ENCODE measurements at places on chromosomes 7 and 10.
A peak's percentile ranks its signal among the peaks of the same experiment; 100 is the strongest.

GRCh38 chr7:23333671-23334246 lies 34.6 kb downstream of the MALSU1 start:
- DNase-seq: no peak

GRCh38 chr10:102311025-102311420 lies 65.7 kb downstream of the GBF1 start:
- no peak for DNase-seq

- no peak for DNase-seq
Measured at GRCh38 chr10:71547876-71548846, 151.4 kb downstream of the CDH23 start.

- no peak for DNase-seq
Measured at GRCh38 chr7:119556436-119556835, 716.5 kb upstream of the KCND2 start.

- DNase-seq: no peak
Measured at GRCh38 chr7:141228482-141228881, 154.6 kb downstream of the TMEM178B start.

DNA sequence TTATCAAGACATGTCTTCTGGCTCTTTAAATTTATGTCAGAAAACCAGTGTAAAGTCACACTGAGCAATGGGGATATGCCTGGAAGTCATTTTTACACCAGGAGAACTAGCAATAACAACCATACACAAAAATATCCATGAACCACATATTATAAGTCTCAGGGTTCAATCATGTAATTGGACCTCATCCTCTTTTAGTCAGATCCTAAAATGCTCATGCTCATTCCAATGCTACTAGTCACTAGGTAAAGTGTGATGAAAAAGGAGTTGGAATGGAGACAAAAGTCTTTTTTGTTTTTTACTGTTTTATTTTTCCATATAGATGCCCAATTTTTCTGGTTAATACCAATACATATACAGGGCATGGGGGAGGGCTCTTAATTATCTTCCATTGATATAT lies 306.1 kb downstream of the DGKB start:
- no peak for DNase-seq

GRCh38 chr10:92342796-92343195 lies 51.8 kb downstream of the MARCHF5 start:
- no peak for DNase-seq

GRCh38 chr7:130277763-130278643 lies 11.3 kb downstream of the CPA2 start:
- DNase-seq: no peak

DNA sequence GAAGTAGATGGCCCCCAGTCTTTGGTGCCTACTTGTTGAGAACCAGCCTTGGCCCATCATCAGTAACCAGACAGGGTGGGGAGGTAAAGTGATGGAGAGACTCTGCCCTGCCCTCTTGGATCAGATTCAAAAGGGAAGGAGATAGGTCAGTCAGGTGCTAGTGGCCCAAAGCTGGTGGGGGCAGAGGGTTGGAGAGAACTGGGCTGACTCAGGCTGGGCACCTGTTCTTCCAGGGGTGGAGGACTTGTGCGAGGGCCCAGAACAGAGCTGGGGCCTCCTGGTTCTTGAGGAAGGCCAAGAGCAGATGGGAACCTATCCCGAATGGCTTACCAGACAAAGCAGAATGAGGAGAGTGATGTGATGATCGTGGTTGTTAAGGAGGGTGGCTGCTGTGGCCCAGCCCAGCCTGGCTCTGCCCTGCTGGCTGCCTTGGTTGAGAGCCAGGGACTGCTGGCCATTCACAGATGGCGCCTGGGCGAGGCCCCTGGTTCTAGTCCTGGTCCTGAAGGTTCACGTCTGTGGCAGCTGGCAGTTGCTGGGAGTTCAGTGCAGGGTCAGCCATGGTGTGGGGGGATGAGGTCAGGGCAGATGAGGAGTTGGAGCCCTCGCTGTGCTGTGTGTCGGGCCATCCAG lies 36.6 kb downstream of the PALD1 start:
- DNase-seq: no peak

DNA sequence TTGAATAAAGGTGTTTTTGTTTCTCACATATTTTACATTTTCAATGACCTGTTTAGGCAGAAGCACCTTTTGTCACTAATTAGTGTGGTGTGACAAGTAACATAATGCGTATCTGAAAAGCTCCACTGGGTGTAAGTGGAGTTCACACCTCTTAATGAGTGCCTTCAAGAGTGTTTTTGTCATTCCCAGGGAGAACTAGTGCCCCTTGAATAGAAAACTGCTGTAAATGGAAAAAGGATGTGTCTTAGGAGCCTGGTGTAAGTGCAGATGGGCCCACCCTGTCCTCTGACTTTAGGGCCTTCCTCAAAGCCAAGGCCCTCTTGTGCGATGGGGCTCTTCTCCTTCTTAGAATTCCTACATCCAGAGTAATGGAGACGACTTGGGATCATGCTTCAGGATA lies 170.0 kb downstream of the MGMT start:
- no peak for DNase-seq

DNA sequence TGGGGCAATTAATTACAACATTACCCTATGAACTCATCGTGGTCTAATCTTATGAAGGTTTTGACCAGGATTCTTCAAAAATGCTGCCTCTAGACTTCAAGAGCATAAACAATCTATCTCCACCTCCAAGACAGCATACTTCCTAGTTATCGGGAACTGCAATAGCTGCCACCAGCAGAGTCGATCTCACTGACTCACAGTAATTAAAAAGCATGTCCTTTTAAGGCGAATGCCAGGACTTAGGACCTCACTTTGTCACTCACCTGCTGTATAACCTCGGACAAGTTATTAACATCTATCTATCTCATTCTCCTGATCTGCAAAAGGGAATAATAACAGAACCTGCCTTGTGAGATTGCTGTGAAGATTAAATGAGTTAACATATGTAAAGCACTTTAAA lies 666.0 kb upstream of the COBL start:
- DNase-seq: no peak

- DNase-seq: no peak
Measured at GRCh38 chr7:23207021-23207420, 25.2 kb downstream of the NUP42 start.

GRCh38 chr7:45089341-45089891 lies 647 bp upstream of the NACAD start:
- peak; percentile 38 for DNase-seq

DNA sequence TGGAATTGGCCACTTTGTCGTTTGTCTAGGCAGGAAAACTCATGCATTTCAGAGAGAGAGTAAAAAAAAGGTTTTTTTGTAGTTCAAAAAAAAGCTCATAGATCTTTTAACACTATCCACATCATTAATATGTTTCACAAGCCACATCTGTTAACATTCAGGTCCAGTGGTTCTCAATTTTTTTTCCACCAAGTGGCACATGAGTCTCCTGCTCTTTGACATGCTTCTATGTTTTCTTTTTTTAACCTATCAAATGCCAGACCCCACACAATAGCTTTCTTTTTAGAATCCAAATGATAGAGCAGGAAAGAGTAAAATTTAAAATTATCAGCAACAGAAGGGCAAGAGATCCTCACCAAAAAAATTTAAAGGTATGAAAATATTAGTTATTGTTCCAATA lies 20.3 kb downstream of the NOD1 start:
- no peak for DNase-seq

DNA sequence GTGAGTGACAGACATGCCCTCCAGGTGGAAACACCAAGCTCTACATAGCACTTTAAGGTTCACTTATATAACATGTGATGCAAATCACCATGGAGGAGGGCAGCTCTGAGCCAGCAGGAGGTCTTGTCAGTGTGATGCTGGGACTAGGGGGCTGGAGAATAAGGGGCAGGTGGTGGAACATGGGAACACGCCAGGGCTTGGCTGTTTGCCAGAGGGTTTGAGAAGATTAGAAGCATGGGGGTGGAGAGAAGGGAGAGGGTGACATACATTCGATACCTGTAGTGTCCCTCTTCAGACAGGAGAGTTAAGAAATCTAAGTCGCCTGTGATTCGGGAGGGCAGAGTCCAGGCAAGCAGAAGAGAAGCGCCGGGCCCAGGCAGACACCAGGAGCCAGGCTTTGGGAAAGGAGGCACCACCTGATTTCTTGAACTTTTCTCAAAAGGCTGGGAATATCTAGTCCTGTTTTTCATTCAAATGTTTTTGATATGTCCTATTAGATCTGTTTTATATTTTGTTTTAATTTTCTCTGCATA lies 16.9 kb upstream of the LAMB4 start:
- no peak for DNase-seq

DNA sequence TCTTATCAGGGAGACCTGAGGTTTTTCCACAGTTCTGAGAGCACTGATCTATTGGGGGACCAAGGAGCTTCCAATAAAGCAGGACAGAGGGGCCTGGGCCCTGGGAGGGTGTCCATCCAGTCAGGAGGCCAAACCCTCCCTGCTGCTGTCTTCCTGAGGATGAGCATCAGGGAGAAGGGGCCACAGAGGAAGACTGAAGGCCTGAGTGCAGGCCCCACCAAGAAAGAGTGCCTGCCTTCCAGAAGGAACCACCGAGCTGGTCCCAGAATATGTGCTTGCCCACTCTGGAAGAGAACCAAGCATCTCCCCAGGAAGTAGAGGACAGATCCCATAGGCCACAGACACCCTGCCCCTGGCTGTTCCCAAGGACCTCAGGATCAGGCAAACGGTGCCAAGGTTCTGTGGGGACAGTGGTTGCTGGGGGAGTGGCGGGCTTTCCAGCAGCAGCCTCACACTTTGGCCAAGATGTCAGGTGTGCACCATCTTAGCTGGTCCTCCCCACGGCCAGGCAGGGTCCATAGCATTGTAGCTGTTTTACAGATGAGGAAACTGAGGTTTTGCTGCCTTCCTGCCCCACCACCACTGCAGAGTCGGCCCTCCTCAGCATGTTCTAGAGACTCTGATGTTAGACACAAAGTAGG lies 199.4 kb downstream of the GRID1 start:
- no peak for DNase-seq

DNA sequence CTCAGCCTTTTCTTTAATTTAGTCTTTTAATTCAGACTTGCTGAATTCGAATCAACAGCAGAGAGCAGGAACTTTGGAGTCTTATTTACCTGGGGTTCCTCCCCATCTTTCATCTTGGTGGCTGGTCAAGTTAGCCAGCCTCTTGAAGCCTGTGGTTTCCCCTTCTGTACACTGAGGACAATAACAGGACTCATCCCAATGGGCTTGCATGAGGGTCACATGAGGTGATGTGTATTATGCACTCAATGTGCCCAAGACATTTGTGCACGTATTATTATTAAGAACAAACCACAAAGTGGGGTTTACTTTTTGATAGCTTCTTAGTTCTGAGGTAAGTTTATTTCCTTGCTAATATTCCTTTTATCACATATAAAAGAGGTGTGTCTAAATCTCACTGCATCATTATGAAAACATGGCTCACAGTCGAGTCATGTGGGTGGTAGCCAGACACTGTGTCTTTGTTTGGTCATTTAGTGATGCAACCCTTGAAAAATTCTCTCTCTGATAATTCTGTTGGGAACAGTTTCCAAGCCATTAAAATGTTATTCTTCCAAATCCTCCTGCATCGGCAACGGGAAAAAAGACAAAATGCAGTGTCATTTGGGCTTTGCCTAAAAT lies 86.5 kb upstream of the GRB10 start:
- DNase-seq: no peak

DNA sequence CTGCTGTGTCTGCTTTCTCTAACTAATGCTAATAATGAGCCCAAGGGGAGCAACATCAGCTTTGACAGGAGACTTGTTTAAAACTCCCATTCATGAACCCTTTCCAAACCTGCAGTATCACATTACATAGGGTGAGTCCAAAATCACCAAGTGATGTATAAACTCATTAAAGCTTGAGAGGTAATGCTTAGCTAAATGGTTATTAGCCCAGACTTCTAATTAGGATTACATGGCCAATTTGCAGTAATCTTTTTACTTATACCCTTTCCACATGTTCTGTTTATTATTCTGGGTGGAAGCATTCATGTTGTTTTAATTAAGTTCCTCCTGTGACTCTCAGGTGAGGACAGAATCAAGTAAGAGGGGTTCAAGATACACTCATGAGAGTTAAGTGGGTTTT lies 17.5 kb downstream of the ZNF138 start:
- DNase-seq: no peak

GRCh38 chr10:49609006-49609282 lies 1.2 kb upstream of the SLC18A3 start:
- no peak for DNase-seq

GRCh38 chr10:48759113-48759901 lies 74.6 kb downstream of the WDFY4 start:
- no peak for DNase-seq

GRCh38 chr7:42283553-42283952 lies 46.5 kb upstream of the GLI3 start:
- no peak for DNase-seq

DNA sequence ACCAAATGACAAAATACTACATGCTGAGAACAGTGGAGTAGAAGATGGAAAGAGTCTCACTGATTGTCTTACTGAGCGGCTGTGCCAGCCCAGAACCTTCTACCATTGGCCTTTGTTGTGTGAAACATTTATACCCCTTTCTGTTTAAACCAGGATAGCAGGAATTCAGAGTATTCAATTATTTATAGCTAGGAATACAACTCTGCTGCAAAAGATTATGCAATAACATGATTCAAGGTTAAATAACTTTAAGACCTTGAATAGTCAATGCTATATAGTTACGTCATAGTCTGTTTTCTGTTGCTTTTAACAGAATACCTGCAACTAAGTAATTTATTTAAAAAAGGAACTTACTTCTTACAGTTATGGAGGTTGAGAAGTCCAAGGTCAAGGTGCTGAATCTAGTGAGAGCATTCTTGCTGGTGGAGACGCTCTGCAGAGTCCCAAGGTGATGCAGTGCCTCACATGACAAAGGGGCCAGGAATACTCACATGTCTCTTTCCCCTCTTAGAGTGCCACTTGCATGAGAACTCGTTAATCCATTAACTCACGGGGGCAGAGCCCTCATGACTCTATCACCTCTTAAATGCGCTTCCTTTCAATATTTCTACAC lies 371.8 kb downstream of the MDFIC start:
- DNase-seq: no peak

GRCh38 chr7:129649128-129649690 lies 37.7 kb downstream of the NRF1 start:
- no peak for DNase-seq

DNA sequence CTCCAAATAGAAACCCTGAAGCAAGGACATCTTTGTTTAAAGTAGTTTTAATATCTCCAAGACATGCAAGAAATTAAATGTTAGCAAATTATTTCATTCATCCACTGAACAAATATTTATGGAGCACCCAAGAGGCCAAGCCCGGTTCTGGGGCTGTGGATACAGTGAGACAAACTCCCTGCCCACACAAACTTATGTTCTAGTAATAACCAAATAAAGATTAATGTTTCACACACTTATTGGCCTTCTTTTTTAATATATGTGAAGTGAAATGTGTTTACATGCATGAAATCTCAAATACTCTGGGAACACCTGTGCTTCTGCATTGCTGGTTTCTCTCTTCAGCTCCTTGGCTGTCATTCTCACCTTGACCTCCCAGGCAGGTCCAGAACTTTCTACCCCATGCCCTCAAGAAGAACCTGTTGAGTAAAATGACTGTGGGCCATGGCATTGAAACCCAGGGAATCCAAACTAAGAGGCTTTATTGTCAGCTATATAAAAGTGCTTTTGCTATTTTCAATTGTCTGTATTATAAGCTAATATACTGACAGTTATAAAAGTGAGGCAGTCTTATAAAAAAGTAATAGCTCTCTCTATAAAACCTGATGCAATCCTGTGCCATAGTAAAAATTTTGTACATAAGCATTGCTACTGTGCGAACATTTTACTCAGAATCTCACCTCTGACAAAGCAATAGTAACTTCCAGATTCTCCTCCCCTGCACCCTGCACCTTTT lies 43.7 kb downstream of the SVIL start:
- no peak for DNase-seq

GRCh38 chr7:463362-463781 lies 56.3 kb downstream of the PDGFA start:
- DNase-seq: no peak

Measured in stimulated activated CD8-positive, alpha-beta memory T cell treated with anti-CD3 and anti-CD28 coated beads, Interleukin-15, amount 100 ng/mL, for 24 hours (primary cell).